ENCODE measurements at places on chromosomes 7 and 10. TPM values are rescaled to one million over a fixed set of nuclear protein-coding genes. Genes with fewer than 3 reads are reported as not detected.

The TBXAS1 gene
- total RNA-seq, result 3.9 TPM

The CHCHD2 gene
- 430 TPM for total RNA-seq

The CACNA2D1 gene
- total RNA-seq, result 0.64 TPM

The PGAM2 gene
- total RNA-seq, result 1.3 TPM

The FAM20C gene
- 21.9 TPM for total RNA-seq

The NUDCD3 gene
- total RNA-seq, result 64.4 TPM

Data from tracheal epithelial cell (primary cell).